Activated T-cell treated with anti-CD3 and anti-CD28 coated beads for 1 hour (primary cell): ENCODE measurements at places on chromosomes 1 and 21.

DNA sequence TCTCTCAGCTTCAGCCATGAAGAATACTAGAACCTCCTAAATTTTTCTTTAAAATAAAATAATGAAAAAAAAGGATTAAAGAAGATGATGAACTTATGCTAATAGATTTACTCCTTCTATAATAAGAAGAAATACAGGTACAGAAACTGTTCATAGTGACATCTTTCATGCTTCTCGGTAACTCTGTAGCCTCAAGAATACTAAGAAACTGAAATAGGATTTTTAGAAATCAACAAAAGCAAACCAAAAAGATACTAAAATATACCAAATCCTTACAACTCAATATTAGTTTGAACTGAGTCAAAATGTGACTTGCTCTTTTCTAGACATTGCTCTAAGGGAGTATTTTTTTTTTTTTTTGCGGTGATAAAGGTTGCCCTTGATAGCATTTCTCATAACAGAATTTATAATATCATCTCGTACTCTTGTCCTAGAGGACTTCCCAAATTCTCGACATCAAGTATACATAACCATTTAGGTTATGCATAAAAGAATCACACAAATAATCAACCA, 42.8 kb downstream of the ZZZ3 start:
- DNase-seq = no peak

DNA sequence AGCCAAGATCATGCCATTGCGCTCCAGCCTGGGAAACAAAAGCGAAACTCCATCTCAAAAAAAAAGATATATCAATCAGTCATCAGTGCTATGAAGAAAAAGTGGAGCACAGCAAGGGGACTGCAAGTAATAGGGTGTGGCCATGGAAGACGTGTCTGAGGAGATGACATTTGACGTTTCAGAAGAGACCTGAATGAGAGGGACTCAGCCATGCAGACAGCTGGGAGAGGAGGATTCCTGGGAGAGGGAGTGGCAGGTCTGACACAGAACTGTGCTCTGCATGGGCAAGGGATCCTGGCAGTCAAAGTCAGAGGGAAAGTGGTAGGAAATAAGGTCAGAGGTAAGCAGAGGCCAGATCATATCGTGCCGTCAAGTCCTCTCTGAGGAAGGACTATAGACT, 3.3 kb downstream of the LAX1 start:
- DNase-seq = no peak

DNA sequence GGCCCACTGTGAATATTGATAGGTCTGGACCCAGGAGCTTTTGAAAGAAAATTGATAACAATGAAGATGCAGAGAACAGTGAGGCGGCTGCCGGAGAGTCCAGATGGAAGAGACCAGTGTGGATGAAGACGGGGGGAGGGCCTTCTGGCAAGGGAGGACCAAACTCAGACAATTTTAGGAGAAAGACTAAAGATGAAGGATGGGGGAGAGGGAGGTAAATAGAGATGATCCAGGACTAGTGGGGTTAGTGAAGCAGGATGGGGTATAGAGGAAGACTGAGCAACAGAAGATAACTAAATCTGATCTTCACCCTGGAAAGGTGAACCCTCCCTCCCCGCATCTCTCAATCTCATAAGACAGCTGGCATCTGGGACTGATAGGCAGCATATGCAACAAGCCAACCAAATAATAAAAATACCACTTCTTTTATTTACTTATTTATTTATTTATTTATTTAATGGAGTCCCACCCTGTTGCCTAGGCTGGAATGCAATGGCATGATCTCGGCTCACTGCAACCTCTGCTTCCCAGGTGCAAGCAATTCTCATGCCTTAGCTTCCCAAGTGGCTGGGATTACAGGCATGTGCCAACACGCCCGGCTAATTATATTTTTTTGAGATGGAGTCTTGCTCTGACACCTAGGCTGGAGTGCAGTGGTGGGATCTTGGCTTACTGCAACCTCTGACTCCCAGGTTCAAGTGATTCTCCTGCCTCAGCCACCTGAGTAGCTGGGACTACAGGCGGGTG, 10.5 kb downstream of the EIF3I start:
- DNase-seq = no peak

GRCh38 chr1:155051777-155052398, 772 bp downstream of the ADAM15 start:
- peak; percentile 26 for DNase-seq

DNA sequence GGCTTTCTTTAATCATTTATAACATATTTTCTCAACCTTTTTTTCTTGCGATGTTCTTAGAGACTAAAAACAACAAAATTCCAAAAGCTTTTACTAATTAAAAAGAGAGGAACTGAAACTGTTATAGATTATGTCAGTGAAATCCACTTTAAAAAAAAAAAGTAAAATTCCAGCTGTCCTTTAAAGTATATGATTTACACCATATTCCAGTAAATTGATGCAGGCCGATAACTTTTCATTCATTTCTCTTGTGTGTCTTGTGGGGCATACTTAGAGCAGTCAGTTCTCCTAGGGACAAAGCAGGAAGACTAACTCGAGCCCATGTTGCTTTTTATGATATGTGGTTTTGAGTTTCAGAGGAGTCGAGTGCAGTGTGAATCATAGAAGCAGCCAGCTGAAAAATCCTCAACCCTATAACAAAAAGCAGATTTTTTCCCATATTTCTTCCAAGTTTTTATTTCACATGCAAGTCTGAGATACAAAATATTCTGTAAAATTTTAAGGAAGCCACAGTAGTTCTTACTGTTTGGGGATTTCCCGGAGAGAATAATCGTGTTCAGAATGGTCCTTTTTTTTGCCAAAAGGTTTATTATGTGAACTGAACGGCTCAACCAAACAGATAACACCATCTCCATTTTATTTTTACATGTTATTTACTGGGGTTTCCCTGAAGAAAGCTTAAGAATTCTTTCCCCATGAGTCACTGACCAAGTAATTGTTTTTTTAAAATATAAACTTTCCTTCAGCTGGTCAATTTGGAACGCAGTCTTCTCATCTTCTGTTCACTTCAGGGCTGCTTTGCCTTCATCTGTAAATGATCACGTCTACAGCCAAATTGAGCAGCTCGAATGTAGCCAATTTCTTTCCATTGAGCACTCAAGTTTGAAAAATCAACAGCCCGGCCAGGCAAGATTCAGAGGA, 77.0 kb upstream of the C1orf105 start:
- DNase-seq = no peak

DNA sequence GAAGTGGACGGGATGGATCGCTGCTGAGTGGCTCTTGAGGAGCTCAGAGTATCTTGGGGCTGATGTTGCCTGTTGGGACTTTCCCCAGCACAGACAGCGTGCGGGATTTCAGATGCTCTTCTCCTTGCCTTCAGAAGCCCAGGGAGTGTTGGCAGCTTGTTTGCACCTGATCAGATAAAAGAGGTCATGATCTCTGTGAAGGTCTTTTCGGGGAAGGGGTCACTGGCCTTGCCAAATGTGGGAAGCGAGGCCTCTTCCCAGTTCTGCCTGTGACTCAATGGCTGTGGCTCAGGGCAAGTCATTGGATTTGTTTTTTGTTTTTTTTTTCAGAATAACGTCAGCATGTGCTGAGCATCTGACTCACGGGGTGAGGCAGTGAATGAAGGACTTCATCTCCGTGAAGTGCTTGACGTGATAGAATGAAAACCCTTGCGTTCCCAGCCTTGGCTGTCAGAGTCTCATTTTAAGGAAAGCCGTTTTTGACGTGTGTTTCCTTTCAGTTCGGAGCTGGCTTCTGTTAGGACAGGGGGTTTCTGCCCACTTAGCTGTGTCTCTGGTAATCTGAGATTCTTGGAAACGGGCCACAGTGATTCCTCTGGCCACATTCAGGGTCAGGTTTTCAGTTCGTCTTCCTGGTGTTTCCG, 46.7 kb downstream of the GALNT2 start:
- DNase-seq = no peak

DNA sequence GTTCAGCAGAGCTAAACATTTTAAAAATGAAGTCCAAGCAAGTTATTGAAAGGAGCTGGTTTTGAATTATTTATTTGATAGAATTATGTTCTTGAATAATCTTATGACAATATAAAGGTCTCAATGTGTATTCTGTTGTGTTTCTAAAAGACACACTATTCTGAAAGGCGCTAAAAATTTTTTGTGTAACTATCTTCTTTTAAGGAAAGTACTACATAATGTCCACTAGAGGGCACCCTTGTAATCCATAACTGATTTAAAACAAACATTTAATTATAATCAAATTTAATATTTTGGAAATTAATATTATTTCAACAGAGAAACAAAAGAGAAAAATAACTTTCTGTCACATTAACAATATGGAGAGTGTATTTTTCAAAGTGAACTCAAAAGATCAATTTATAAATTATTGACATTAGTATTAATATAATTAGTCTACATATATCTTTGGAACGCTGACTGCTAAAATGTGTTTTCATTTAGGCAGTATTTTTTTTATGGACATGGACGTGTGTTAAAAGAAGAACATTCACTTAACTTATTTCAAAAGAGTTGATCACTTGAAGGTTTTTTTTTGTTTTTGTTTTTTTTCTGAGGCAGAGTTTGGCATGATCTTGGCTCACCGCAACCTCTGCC, 248.4 kb downstream of the DENND1B start:
- DNase-seq = no peak

DNA sequence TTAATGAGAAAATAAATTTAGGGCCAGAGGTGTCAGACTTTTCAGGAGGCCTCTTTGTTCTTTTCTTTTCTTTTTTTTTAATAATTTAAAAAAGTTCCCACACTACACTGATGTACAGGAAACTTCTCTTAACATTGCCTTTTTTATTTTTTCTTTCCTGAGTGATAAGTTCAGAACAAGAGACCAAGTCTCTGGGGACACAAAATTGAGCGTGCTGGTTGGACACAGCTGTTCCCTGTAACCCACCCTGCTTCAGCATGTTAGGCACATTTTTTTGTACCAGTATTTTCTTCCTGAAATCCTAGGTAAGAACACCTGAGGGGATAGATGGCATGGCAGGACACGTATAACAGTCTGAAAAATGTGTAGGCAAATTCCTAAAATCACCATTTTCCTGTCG, 50.1 kb downstream of the PBX1 start:
- no peak for DNase-seq

GRCh38 chr1:93615582-93616150, 66.0 kb downstream of the BCAR3 start:
- DNase-seq = no peak

DNA sequence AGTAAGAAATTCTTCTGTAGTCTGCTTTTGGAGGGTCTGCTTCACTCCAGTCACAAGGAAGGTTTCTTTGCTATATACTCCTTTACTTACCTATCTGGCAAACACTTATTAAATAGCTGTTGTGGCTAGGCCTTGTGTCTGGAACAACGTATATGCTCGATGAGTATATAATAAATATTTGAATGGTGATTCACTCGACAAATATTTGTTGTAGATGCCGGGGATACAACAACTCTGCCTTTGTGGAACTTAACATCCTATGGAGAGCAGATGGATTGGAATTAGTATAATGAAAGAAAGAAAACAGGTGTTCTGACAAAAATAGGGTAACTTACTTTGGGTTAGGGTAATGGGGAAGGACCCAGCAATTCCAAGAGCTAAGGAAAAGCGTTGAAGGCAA, 31.1 kb downstream of the KPNA6 start:
- no peak for DNase-seq

DNA sequence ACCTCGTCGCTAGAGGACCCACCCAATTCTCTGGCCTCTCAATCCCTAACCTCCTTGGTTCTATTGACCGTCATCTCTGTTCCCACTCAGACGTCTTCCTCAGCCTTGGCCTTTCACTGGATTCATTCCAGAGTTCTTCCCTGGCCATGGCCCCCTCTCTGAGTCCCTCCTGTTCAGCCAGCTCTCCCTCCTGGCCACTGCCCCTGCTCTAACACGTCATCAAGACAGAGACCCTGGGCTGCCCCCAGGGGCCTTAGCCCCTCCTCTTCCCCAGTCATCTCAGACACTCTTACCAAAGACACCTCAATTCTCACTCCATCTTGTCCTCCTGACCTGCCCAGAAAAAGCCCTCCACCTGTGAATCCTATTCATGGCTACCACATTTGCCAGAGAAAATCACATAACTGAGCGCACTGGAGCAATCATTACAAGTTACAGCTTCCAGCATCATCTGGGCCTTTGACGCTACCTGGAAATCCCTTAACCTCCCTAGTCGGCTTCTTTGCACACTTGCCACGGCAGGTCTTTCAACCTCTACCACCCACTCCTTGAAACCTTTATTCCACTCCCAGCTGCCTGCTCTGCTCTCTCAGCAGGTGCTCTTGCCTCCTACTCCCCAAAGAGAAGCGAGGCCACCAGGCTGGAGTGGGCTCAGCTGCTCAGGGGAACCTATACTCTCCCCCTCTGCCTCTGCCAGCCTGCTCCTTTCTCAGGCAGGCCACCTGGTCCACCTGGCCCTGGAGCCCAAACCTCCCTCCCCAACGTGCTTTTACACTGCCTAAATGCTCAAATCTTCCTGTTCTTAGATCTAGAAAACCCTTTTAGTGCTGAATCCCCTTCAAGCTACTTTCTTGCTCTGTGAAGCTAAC, 14.0 kb downstream of the DCST2 start:
- no peak for DNase-seq

DNA sequence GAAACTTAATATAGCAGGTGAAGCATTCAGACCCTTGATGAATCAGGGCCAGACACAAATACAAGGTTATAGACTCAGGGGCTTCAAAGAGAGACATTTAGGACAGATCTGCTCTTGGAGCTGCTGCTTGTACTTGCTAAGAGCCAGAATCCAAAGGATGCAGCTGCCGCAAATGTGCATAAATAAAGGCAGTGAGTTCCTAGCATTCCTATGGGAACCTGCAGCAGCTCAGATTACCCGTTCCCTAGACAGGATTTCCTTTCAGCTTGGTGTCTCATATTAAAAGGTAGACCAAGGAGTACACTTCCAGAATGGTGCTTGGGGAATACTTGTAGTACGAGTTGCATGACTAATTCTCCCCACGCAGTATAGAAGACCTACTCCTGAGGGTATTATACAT, 9.7 kb upstream of the LRRC53 start:
- no peak for DNase-seq

DNA sequence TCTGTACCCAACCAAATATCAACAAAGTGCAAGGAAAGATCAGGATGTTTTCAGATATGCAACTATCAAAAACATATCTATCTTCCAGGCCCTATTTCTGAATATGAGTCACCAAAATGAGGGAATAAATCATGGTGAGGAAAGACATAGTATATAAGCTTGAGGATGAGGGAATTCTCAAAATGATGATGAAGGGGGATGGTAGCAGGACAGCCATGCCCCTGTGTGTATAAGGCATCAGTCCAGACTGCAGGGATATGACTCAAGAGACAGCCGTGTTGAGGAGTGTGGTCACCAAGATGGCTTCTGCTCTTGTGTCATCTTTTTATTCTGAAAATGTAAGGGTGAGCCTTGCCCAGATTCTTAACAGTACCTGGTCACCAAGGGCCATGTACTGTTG, 4.4 kb upstream of the WDR64 start:
- DNase-seq = no peak

- DNase-seq = no peak
Measured at GRCh38 chr1:238861342-238862066, 524.9 kb upstream of the CHRM3 start.

DNA sequence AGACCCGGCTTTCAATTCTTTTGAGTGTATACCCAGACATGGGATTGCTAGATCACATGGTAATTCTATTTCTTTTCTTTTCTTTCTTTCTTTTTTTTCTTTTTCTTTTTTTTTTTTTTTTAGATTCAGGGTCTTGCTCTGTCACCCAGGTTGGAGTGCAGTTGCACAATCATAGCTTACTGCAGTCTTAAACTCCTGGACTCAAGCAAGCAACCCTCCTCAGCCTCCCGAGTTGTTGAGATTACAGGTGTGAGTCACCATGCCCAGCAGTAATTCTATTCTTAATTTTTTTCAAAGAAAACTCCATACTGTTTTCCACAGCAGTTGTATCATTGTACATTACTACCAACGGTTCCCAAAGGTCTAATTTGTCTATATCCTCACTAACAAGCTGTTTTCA, 13.5 kb upstream of the RNF186 start:
- DNase-seq = no peak
